Stimulated activated effector memory CD8-positive, alpha-beta T cell treated with anti-CD3 and anti-CD28 coated beads, Interleukin-12 subunit alpha, Interleukin-12 subunit beta, amount 100 ng/mL, for 72 hours (primary cell): ENCODE measurements at places on chromosomes 1 and 21.

DNA sequence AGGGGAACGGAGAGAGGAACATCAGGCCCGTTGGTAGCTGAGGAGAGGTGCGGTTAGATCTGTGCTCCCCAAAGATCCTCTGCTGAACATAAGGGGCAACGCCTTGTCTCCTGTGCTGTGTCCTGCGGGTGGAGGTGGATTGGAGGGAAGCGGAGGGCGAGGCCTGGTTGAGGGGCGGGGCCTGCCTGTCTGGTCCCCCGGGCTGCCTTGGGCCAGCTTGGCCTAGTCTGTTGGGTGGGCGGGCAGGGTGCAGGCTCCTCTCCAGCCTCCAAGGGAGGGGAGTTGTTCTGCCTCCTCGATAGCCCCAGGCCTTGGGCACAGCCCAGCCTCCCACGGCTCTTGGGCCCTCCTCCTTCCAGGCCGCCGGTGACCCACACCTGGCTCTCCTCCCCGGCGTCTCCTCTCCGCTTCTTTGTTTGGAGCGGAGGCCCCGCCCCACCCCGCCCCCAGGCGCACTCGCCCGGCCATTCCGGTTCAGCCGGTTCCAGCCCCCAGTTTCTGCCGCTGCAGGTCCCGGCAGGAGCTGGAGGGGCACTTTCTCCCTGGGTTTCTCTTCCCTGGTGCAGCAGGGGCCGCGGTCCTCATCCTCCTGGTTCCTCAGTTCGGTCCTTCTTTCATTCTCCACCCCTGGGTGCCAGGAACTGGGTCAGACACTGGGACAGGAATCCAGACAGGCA lies 19.4 kb downstream of the PTPRF start:
- DNase-seq: no peak

DNA sequence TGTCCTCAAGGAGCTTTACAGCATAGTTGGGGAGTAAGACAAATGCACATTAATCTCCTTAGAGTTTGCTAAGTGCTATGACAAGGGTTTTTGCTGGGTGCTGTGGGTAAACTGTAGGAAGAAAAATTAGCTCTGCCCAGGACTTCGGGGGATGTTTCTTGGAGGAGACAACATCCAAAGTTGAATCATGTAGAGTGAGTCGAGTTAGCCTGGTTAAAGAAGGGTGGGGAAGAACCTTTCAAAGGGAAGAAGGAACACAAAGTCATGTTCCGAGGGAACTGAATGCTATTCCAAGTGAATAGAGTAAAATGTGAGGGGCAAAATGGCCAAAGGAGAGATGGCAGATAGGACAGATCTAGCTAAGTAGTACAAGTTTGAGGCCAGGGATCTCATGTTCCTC lies 17.1 kb downstream of the SPRTN start:
- DNase-seq: no peak

DNA sequence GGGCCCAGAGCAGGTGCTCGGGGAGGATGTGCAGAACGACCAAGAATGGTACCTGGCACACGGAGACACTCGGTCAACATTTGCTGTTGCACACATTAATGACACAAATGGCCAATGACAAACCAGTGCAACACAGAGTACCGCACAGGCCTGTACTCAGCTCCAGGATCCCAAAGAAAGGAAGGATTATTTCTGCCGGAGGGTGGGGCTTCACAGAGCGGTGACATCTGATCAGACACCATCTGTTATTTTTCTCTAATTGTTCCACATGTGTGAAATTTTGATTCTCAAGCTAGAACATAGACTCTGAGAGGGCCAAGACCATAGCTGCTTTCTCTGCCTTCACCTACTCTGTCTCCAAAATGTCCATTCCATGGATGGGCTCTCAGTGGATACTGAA lies 100.4 kb downstream of the MRPL37 start:
- DNase-seq: no peak

- no peak for DNase-seq
Observed at GRCh38 chr1:226185141-226186036, 1.2 kb downstream of the ACBD3 start.

DNA sequence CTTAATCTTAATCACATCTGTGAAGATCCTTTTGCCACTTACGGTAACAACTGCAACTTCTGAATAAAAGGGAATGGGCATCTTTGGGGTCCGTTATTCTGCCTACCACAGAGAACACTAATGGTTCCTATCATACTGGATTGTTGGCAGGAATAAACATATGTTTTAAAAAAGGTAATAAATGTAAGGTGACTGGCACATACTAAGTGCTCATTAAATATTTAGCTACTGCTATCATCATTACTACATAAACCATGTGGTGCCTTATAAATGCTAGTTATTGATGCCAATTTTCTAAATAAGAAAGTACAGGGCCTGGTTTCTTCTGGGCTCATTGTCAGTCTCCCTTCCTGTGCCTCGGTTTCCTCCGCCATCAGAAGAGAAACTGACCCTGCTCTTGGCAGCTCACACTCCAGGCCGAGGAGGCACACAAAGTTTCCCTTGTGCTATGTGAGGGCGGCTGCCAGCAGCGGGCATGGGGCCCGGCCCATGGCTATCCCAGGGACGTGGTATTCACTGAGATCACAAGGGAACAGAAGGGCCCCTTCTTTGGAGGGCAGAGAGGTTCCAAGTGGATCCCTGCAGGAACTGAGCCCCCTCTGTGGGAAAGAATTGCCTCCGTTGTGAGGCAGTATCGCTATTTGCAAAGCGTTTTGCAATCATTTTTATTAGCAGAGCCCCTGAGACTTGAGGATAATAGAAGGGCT lies 26.2 kb downstream of the NAV1 start:
- no peak for DNase-seq
